Forelimb muscle (tissue), 1 donor: ENCODE measurements at places on chromosomes 5 and 9. TPM values are rescaled to one million over a fixed set of nuclear protein-coding genes. Genes with fewer than 3 reads are reported as not detected.

DNA sequence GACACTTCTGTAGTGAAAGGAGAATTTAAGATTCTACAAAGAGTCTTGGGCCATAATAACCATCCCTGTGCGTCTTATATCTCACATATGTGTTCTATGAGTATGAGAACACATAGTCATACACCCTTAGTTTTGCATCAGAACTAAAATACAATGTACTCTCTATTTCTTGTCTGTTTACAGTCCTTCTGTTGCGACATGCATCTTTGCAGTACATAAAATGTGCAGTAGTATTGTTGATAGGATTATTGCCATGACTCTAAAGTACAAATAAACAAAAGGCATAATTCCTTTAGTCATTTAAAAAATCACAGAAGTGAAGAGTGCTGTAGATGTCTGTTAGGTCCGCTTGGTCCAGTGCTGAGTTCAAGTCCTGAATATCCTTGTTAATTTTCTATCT is 201.9 kb downstream of the NR3C1 start:
- no peak for DNase-seq

POU5F2 gene
- polyA plus RNA-seq: 0.01 TPM

GRCh38 chr9:2595973-2596372 is 25.6 kb upstream of the VLDLR start:
- no peak for DNase-seq

DNA sequence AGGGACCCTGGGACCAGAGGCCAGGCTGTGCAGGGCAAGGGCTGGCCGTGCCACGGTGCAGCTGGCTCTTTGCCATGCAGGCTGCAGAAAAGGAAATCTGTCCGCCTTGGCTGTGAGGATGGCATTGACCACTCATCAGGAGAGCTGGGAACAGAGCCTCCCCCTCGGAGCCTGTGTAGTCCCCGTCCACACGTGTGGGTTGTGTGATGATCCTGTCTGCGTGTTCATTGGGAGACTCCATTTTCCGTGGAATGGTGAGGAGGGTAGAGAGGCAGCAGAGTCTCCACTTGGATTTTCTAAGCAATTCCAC is 47.7 kb downstream of the EHMT1 start:
- no peak for DNase-seq

MEIKIN gene
- not detected for polyA plus RNA-seq

DNA sequence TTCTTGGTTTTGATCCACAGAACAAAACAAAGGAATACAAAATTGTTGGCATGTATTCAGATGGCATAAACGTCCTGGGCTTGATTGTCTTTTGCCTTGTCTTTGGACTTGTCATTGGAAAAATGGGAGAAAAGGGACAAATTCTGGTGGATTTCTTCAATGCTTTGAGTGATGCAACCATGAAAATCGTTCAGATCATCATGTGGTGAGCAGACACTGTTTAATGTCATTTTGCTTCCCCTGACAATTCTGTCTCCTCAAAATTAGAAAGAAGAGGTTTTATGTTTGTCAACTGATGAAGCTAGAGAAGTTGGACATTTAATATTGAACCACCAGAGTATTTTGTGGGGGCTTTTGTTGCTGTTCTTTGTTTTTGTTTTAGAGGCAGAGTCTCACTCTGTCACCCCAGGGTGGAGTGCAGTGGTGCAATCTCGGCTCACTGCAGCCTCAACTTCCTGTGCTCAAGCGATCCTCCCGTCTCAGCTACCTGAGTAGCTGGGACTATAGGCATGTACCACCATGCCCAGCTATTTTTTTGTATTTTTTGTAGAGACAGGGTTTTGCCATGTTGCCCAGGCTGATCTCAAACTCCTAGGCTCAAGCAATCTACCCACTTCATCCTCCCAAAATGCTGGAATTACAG is 82.0 kb downstream of the SLC1A1 start:
- DNase-seq: no peak

TCF7 gene
- 2.6 TPM for polyA plus RNA-seq

GABRG2 gene
- not detected for polyA plus RNA-seq

DNA sequence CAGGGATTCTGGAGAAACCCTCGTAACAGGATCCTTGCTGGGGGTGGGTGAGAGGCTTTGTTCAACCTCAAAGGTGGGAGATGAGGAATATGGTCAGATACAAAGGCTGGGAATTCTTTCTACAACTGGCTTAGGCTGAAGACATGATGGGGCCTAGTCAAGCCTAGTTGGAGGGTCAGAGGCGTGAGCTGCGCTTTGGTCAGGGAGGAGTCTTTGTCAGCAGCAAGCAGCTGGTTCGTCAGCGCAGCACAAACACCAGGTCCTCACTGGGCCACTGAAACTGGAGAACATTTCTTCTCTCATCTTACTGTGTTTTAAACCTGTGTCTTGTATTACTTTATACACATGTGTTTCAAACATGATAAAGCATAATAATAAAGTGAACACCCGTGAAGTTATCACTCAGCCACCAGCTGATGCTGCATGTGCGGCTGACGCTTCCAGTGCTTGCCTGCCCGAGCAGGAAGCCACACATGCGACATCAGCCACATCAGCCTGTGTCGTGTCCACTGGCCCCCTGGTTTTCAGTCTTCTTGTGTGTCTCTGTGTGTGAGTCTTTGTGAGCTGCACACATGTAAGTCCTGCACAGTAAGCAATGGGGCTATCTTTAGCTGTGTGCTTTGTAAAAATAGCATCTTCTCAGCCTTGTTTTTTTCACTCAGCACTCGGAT is 81.5 kb downstream of the WNK2 start:
- DNase-seq: no peak

DNA sequence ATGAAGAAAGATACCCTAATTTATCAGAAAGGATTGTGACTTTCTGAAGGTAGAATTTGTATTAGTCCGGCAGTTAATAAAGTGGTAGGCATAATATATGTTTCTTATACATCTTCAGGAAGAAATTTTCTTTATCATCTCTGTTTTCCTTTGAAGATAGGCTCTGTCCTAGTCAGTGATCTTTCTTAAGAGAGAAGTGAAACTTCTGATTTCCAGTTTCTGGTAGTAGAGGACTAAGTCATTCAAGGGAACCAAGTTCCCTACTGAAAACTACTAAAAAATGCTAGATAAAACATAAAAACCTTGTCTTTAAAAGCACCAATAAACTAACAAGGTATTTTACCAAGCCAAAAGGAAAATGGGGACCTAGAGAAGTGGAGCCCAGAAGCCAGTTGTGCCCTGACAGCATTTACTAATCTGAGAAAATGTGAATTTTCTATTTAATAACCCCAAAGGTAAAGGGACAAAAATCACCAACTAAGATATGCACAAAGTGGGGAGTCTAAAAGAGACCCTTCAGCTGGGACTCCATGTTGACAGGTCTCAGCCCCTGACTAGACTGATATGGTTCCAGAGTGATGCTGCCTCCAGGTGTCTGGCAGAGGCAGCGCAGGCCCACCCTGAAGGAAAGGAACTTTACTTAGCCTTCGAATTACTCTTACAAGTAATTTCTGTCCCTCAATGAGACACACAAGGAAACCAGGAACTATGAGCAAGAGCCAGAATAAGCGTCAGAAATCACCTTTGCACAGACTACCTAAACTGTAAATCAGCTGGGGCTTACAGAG is 72.7 kb downstream of the FAM78A start:
- DNase-seq: no peak

TSLP gene
- polyA plus RNA-seq: 0.67 TPM

DNA sequence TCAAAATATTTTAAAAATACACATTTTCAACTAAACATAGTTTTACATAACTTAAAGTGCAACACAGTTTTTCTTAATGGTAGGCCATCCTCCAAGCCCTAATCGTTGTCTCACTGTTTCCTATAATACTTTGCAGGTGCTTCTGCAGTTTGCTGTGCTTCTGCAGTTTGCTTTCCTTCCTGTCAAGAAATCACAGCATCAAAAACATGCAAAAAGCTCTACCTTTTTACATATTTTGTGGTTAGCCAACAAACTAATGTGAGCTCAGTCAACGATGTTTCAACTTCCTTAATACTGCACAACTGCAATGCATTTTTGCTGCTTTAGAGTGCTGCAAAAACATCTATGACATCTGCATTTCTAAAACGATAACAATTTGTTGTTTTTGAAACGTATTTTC is 25.2 kb downstream of the EMB start:
- no peak for DNase-seq

DNA sequence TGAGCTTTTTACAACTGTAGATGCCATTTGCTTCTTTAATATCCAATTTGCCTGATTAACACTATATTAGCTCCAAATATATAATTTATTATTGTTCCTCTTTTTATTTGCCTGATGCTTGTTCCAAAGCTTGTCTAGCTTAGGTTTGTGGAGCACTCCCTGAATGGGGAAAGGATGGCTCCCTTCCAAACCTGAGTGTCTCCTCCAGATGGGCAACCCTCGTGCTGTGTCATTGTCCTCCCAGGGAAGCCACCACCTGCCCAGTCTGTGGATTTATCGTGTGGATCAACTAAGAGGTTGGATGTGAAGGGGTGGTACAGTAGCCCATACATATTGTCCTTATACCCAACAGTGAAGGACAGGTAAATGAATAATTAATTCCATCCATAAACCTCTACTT is 404.9 kb downstream of the CDK5RAP2 start:
- DNase-seq: no peak

DNA sequence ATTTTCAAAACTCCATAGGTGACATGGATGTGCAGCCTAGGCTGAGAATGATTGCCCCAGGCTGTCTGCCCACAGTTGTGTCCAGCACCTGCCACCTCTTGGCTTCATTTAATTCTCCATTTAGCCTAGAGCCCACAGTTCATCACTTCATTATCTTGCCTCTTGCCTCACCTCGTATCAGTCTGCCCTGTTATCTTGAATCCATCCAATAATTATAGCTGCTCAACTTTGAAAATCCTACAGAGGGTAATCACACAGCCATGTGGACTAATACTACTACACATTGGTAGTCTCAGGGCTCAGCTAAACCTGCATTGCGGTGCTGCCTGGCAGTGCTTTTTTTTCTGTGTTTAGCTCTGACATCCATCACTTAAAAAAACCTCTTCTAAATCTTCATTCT is 7.4 kb downstream of the UGCG start:
- no peak for DNase-seq

DOCK8 gene
- polyA plus RNA-seq: 6.0 TPM

DNA sequence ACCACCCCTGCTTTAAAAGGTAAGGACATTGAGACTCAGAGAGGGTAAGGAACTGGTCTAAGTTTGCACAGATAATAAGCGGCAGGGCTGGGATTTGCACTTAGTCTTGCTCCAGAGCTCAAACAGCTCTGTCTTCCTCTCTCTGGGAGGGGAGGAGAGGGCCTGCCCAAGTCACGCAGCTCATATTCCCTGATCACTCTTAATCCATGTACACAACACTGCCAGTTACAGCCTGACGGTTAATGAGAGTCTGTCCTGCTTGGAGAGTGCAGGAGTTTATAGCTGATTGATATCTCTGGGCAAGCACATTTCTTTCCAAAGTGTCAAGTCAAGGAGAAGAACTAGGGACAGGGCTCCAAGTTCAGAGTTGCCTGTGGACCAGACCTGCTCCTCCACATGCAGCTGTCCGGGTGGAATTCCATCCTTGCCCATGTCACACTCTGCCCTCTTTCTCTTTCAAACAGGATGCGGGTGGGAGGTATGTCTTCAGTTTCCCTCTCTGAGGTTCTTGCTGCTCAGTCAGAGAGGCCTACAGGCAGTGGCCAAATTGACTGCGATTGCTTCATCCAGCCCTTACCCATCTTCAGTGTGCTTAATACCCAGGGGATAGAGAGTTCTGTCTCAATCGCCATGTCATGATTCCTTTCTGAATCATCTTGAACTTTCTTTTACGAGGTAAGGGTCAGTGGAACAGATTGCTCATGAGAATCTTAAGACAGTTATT is 54.5 kb downstream of the GALNT12 start:
- DNase-seq: no peak

PLK2 gene
- polyA plus RNA-seq: 78.0 TPM

DNA sequence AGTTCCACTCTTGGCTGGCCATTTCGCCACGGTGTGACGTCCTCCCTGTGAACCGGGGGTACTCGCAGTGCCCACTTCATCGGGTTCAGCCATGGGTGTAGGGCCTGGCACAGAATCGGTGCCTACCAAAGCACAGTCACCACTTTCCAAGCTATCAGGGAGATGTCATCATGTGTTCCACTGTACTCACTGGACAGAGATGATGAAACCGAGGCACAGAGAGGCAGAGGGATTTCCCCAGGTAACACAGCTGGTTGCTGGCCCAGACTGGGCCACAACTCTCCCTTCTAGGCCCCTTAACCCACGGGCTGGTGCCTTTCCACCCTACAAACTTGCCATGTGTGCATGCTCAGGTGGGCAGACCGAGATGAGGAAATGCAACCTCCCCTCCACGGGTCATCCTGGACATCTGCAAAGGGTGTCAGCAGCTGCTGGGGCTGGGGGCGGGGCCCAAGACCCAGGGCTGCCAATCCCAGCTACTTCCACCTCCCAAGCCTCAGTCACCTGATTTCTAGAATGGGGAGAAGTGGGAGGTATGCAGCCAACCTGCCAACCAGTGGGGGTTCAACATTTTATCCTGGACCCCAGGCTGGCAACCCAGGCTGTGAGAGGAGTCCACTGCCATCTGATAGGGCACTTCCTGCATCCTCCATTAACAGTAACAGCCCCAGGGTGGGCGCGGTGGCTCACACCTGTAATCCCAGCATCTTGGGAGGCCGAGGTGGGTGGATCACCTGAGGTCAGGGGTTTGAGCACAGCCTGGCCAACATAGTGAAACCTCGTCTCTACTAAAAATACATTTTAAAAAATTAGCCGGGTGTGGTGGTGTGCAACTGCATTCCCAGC is 893 bp upstream of the SH2D3C start:
- DNase-seq: no peak

ZBED3 gene
- polyA plus RNA-seq: 7.3 TPM

GRCh38 chr5:125041798-125042197 is 295.4 kb upstream of the ZNF608 start:
- DNase-seq: no peak

IL9 gene
- not detected for polyA plus RNA-seq

- no peak for DNase-seq
Observed at GRCh38 chr5:43312076-43312661, 1.0 kb downstream of the HMGCS1 start.

SPATA31E1 gene
- not detected for polyA plus RNA-seq

DNA sequence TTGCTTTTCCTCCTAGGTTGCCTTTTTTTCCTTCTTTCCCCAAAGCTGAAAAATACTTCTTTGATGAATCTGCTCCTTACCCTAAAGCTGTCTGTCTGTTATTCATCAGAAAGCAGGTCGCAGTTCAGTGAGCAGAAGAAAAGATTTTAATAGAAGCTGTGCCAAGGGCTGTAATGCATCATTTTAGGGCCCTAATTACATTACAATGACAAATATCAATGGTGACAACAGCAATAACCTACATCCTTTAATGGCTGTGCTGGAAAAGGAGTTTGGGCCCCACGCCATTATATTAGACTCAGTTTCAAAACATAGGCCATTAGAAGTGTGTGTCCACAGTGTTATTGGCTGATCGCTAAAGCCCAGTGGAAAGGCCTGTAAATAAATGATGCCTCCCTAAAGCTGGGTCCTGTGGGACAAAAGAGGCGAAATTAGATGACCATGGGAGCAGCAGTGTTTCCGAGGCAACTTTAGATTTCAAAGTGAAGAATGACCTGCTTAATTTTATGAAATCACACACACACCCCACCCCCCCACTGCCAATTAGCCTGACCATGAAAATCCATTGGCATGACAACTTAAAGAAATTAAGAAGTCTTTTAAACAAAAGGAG is 38.4 kb downstream of the TLE4 start:
- no peak for DNase-seq
